ENCODE measurements at places on chromosomes 2 and 18.

- DNase-seq, result no peak
Measured at GRCh38 chr2:26732446-26732845, 31.6 kb upstream of the SLC35F6 start.

- DNase-seq, result no peak
Measured at GRCh38 chr2:196590286-196590685, 49.2 kb upstream of the CCDC150 start.

GRCh38 chr2:148162871-148163270 lies 142.0 kb downstream of the MBD5 start:
- DNase-seq, result no peak

GRCh38 chr18:49301608-49302007 lies 158.8 kb downstream of the DYM start:
- DNase-seq, result no peak

DNA sequence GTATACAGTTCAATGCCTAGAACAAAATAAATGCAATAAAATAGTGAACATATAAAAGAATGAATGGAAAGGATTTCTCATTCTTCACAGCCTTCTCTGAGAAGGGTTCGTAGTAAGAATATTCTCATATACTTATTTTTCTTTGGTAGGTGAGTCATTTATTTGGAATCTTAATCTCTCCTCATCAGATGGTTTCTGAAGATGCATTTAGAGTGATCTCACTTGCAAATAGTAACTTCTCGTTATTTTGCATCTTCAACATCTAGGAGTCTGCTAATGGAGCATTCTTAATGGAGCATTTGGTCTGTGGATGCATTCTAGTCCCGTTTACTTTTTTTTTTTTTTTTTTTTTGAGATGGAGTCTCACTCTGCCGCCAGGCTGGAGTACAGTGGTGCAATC lies 3.9 kb downstream of the UBXN4 start:
- DNase-seq, result peak; percentile 82

GRCh38 chr2:8081130-8081529 lies 600.7 kb upstream of the ID2 start:
- DNase-seq, result no peak

DNA sequence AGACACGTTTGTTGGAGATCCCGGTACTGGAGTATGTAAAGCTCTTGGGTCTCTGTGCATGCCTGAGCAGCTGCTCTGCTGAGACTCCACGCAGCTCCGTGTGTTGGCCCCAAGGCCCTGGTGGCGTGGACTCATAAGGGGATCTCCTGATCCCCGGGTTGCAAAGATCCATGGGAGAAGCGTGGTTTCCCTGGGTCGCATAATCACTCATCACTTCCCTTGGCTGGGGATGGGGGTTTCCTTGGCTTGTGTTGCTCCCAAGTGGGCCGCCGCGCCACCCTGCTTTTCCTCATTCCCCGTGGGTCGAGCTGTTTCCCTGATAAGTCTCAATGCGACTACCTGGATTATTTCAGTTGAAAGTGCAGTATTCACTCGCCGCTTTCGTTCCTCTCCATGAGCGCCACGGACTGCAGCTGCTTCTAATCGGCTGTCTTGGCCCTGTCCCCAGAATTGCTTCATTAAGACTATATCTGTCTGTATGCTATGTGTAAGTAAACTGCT lies 76.0 kb downstream of the EPC2 start:
- peak; percentile 54 for DNase-seq

DNA sequence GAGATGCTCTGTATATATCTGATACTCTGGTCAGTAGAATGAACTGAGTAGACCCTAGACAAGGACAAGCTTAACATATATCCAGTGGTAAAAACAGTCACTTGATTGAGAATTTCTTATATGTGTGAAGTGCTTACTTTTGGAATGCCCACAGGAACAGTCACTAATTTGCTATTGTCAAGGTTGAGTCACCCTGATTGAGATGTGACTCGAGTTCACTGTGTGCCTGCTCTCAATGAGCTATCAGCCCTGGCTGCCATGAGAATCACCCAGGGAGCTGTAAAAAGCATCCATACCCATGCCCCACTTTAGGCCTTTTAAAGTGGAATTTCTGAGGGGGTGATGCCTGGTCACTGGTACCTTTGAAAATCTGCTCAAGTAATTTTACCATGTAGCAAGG lies 283.7 kb downstream of the SUCLG1 start:
- no peak for DNase-seq

- DNase-seq, result no peak
Measured at GRCh38 chr18:2655954-2656236, 369 bp downstream of the SMCHD1 start.

GRCh38 chr2:181178130-181178529 lies 197.7 kb downstream of the UBE2E3 start:
- DNase-seq, result no peak

- peak; percentile 49 for DNase-seq
Measured at GRCh38 chr18:57845605-57846074, 42.5 kb upstream of the ATP8B1 start.

- DNase-seq, result no peak
Measured at GRCh38 chr2:46388881-46389280, 90.5 kb upstream of the TMEM247 start.

DNA sequence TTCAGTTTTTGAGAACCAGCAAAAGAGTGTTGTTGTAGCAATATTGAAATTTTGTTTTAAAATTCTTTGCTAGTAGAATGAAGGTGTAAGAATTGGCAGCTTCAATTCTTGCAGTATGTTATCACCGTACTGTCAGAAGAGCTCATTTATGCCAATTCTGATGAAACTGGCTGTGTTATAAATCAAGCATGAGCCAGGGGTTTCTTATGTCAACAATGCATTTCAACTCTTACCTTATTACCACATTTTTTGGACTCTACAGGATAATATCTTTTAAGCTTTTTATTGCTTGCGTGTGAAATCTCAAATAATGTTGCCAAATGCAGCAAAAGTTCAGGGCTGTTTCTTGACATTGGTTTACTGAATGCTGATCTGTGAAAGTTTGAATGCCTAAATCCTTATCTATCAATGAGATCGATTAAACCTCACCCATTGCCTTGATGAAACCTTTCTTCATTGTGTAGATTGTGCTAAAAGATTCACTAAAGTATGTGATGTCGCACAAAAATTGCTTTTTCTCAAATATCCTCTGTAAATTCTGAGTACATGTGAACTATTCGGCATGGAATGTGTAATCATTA lies 1389.3 kb upstream of the ZEB2 start:
- peak; percentile 16 for DNase-seq

- DNase-seq, result no peak
Measured at GRCh38 chr2:198279026-198279425, 474.6 kb downstream of the PLCL1 start.

- DNase-seq, result no peak
Measured at GRCh38 chr2:105237045-105237765, 4.3 kb upstream of the GPR45 start.

GRCh38 chr2:200396781-200397242 lies 90.3 kb downstream of the SPATS2L start:
- DNase-seq, result peak; percentile 63

DNA sequence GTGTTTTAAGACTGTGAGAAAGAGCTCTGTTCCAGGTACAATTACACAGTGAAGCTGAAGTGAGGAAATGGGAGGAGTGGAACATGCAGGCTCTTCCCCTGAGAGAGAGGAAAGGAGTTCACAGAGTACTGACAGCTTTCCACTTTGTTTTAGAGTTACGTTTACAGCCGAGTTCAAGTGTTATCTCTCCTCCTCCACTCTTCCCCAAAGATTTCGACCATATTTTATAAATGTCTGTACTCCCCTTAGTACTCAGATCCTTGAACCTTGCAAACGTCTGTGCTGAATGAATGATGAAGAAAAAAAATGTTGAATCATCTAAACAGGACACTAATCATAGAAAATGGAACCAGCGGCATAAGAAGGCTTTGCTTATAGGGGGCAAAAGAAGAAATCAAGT lies 121.6 kb downstream of the THADA start:
- DNase-seq, result no peak

DNA sequence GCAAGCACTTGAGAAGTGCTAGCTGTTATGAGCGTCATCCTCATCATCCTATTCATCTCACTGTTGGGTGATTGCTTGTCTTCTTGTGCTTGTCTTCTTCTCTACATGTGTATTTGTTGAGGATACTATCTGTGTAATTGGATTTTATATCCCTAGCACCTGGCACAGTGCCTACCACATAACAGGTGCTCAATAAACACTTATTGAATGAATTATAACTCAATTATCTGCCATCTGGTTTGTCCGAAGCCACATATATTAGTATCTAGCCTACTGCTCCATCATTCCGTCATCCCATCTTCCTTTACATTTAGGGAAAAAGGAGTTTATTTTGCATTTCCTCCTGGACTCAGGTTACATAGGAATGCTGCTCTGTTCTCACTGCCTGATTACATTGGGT lies 330.4 kb upstream of the ETAA1 start:
- DNase-seq, result no peak

DNA sequence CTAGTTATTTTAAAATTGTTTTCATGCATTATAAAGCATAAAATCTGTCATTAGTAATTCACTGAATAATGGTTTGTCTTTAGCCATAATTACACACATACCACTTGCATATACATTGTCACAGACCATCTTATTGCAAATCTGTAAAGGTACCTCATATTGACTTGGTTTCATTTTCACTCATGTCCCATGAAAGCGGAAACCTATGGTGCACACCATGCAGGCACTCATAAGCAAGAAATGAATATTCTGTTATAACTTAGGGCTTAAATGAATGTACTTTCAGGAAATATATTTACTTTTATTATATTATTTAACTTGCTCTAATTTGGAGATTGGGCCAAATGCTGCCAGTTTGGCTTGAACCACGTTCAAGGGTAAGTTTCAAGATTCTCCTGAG lies 29.2 kb upstream of the STK17B start:
- DNase-seq, result no peak

DNA sequence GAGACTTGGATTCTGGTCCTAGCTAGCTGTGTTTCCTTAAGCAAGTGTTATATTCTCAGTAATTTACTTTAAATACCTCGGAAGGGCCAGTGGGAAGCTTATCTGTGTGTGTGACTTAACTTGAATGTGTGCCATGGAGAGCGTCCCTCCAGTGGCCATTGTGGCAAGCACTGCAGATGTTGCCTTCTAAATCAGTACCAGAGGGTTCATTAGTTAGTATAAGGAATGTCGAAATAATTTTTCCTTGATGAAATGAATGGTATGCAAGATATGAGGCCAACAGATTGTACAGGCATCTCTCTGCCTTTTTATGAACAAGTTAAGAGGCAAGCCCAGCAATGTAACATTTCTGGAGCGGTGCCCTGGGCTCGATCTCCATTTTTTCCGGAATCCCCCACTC lies 52.0 kb downstream of the FBXO36 start:
- peak; percentile 83 for DNase-seq

DNA sequence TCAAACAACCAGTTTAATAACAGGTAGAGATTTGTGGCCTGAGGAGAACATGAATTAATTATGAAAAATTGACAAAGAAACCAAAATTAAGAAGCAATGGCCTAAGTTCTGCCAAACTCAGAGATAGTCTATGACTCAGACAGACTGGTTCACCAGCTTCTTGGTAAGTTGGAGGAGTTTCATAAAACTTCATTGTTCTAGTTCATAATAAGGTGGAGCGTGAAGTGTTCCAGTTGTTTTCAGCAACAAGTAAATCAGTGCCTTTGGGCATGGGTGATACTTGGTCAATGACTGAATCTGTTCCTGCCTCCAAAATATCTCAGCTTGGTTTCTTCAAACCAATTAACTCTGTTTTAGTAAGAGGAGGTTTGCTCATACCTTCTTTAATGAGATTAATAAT lies 40.0 kb downstream of the SLC40A1 start:
- DNase-seq, result no peak

DNA sequence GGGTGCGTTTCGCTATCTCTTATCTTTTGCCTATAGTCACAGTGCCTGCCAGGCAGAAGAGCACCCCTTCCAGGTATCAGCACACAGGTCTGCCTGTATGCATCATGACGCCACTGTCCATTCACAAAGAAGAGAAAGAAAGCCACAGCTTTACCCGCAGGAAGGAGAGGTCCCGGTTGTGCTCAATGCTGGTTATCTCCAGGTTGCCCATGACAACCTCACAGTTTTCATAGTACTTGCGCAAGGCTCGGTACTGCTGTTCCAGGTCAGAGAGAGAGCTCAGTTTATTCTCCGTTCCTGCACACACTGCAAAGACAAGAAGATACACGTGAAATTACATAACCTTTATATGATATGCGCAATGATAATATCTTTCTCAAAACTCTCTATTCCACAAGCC lies 414.0 kb downstream of the ERBB4 start:
- DNase-seq, result peak; percentile 37

GRCh38 chr18:42025491-42025890 lies 70.5 kb downstream of the PIK3C3 start:
- DNase-seq, result no peak

DNA sequence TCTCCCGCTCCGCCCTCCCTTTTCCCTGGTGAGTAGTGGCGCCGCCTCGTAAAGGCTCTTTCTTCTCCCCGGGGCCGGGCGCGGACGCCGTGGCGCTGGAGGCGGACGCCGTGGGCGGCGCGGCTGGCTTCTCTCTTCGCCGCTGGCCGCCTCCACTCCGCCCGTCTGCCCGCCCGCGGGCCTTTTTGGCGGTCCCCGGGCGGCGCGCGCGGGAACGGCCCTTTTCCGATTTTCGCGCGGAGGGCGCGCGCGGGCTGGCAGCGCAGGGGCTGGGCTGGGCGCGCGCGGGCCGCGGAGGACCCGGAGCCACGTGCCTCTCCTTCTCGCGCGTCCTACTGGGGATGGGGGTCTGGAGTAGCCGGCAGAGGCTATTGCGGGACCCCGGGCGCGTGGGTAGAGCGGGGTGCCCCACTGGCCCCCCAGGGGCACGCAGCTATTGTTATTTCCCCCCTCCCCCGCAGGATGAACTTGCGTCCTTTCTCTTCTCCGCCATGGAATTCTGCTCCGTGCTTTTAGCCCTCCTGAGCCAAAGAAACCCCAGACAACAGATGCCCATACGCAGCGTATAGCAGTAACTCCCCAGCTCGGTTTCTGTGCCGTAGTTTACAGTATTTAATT lies 472 bp downstream of the SLC20A1 start:
- no peak for DNase-seq

DNA sequence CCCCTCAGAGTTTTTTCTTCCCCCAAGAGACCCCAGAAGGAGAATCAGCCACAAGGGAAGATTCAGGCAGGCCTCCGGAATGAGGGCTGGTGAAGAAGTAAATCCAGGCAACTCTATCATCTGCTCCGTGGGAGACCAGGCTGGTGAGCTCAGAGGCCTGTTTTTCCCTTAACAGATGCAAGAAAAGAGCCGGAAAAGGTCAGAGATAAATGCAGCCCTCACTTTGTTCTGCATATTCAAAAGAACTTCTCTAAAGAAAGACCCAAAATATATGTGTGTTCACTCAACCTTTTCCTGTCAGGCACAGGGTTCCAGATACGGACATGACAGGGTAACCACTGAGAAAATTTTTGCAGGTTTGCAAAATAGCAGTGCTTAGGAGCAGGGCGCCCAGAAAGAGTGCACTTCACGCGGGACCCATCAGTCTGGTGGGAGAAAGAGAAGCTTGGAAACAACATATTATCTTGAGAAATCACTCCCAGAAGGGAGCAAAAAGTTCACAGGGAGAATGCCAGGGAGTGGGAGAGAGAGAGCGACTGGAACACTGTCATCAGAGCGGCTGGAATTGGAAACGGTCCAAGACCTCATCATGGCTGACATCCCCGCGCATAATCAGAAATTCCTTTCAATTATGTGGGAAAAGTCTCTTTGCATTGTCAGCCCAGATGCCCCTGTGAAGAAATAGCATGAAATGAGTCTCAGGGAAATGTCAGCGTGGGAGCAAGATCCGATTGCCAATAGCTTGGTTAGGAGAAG lies 244.8 kb upstream of the SLC14A2 start:
- DNase-seq, result peak; percentile 1

Data from choroid plexus epithelial cell (primary cell).